Stimulated activated CD8-positive, alpha-beta memory T cell treated with anti-CD3 and anti-CD28 coated beads, Interleukin-4, amount 100 ng/mL, for 4 hours (primary cell): ENCODE measurements at places on chromosomes 3 and 15.

DNA sequence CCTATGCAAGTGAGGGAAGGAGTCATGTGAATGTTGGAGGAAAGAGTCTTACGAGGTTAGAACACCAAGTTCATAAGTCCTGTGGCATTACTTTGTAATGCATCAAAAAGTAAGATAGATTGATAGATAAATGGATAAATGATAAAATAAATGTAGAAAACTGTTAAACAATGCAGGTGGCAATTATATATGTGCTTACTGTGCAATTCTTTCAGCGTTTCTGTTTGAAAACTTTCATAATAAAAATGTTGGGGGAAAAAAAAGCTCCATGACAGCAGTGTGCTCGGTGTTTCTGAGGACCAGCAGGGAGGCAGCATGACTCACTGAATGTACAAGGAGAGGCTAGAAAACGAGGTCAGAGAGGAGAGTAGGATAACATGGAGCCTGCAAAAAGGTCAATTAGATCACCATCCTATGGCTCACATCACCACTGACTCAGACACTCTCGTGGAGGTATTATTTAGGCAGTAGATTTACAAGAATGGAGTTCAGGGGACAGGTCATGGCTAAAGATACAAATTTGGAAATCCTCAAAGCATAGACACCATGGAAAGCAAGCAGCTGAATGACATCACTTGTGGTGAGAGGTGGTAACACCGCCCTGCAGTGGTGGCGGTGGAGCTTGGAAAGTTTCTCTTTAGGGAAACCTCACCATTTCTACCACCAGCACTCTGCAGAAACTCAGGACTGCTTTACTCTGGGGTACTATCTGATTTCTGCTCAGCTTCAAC, 219.8 kb downstream of the CTNNB1 start:
- no peak for DNase-seq

- no peak for DNase-seq
Observed at GRCh38 chr3:119659606-119660291, 640 bp downstream of the POPDC2 start.

- no peak for DNase-seq
Observed at GRCh38 chr3:125695688-125696087, 100.4 kb upstream of the OSBPL11 start.

DNA sequence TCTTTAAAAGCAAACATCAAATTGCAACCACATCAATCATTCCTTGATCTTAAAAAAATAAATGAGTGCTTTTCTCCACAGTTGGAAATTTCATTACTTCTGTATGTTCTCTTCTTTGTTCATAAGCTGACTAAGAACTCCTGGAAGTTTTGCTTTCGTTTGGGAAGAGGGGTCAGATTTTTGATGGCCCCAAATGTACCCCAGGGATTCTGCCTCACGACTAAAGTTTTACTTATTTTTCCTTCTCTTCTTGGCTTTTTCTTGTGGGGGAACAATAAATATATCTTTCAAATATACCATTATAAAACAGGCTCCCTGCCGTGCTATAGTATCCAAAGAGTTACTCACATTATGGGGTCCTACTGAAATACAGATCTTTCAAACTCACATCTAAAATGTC, 215.0 kb upstream of the CDIN1 start:
- DNase-seq: no peak

- no peak for DNase-seq
Observed at GRCh38 chr3:58271901-58272501, 34.0 kb upstream of the RPP14 start.

- DNase-seq: no peak
Observed at GRCh38 chr3:69484507-69485393, 98.9 kb upstream of the FRMD4B start.

GRCh38 chr15:41944313-41944940, 27.9 kb downstream of the EHD4 start:
- no peak for DNase-seq

GRCh38 chr3:127903611-127904375, 11.2 kb upstream of the KBTBD12 start:
- DNase-seq: no peak

- no peak for DNase-seq
Observed at GRCh38 chr15:92610101-92610520, 45.5 kb downstream of the FAM174B start.

GRCh38 chr3:59938828-59939227, 889.0 kb upstream of the CFAP20DC start:
- no peak for DNase-seq

DNA sequence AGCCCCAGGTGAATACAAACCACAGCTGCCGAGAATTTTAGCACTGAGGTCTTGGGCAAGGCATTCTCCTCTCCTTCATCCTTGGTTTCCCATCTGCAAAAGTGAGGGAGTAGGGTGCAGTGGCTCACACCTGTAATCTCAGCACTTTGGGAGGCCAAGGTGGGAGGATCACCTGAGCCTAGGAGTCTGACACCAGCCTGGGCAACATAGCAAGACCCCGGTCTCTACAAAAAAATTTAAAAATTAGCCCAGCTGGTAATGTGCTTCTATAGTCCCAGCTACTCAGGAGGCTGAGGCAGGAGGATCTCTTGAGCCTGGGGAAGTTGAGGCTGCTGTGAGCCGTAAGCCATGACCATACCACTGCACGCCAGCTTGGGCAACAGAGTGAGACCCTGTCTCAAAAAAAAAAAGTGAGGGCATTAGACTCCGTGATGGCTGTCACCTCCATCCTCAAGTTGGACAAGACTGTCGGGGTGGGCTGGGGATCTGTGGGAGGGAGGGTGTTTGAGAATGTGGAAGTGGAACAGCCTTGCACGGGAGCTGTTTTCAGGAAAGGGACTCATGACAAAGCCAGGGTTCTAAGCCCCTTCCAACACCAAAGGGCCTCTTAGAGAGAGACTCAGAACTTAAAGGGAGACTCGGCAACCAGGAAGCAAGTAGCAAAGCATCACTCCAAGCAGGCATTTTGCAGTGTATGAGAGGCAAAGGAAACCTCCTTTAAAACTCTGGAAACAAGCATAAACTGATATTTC, 46.0 kb upstream of the FURIN start:
- DNase-seq: no peak
